ENCODE measurements at places on chromosomes 6 and 20. TPM values are rescaled to one million over a fixed set of nuclear protein-coding genes. Genes with fewer than 3 reads are reported as not detected.
A peak's percentile ranks its signal among the peaks of the same experiment; 100 is the strongest.

DNA sequence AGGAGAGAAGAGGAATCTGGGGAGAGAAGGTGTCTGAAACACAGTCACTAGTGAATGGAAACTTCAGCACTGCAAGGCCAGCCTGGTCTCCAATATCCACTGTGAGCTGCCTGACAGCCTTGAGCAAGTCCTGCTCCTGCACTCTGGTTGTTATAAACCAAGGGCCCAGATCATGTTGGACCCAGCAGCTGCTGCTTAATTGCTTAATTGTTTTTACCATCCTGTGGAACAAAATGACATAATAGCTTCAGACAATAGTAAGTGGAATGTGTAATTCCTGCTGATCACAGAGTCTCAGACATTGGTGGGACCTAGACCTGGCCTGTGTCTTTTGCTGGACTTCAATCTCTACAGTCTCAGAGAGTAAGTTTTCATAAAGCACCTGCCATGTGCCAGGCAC, 833.7 kb downstream of the TFAP2A start:
- no peak for DNase-seq
- no peaks in the 10 kb centered on the region for H3K36me3 ChIP-seq
- H3K27ac ChIP-seq: no peak overlapping the region
- H3K27me3 ChIP-seq: no peaks in the 10 kb centered on the region
- H3K4me1 ChIP-seq: peaks cover 8% of the 10 kb centered on the region

DNA sequence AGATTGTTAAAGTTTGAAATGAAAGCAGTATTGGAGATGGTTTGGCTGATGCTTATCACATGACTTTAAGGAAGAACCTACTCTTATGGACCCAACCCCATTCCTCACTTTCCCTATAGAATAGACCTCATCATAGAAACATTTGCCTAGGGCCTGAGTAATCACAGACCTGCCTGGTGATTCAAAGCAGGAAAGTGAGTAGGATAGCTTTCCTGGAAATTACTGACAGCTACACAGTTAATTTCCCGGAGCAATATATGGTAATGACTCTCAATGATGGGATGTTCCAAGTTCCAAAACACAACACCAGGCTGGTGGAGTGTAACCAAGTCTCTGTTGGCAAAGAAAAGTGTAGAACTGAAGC, 233.8 kb downstream of the SIM1 start:
- H3K4me3 ChIP-seq: no peak overlapping the region
- H3K36me3 ChIP-seq: no peaks in the 10 kb centered on the region
- H3K4me1 ChIP-seq: peaks cover 42% of the 10 kb centered on the region
- no peak for DNase-seq
- H3K27ac ChIP-seq: no peak overlapping the region

DNA sequence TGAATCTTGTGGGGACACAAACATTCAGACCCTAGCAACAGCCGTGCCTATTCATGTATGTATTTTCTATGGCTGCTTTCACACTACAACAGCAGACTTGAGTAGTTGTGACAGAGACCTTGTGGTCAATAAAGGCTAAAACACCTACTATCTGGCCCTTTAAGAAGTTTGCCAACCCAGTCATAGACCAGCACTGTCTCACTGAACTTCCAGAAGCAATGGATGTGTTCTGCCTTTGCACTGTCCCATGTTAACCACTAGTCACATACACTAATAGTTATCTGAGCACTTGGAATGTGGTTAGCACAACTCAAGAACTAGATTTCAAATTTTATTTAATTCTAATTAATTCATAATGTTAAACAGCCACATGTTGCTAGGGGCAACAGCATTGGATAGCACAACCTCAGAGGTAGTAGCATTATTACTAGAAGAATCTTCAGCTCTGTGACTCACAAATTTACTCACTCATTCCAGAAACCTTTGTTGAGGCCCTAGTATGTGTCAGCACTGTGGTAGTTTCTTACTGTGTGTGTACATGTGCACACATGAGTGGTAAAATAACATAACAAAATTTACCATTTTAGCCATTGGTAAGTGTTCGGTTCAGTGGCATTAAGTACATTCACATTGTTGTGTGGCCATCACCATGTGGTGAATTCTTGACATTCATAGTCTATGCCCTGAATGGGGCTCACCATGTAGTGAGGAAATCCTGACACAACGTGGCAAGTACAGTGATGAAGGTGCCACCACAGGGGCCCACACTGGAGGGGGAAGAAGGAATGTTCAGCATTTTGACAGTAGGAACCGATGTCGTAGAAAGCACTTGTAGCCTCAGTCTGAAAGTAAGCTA, 107.3 kb downstream of the CEP57L1 start:
- DNase-seq: no peak
- H3K27ac ChIP-seq: no peak overlapping the region
- H3K4me3 ChIP-seq: no peak overlapping the region
- no peaks in the 10 kb centered on the region for H3K4me1 ChIP-seq
- no peaks in the 10 kb centered on the region for H3K36me3 ChIP-seq

XKR7 gene
- total RNA-seq: 4.5 TPM

- no peak overlapping the region for H3K4me3 ChIP-seq
- H3K36me3 ChIP-seq: peaks cover 9% of the 10 kb centered on the region
- H3K27me3 ChIP-seq: no peaks in the 10 kb centered on the region
- H3K27ac ChIP-seq: no peak overlapping the region
Measured at GRCh38 chr6:4485735-4486134, 290.5 kb upstream of the CDYL start.

DNA sequence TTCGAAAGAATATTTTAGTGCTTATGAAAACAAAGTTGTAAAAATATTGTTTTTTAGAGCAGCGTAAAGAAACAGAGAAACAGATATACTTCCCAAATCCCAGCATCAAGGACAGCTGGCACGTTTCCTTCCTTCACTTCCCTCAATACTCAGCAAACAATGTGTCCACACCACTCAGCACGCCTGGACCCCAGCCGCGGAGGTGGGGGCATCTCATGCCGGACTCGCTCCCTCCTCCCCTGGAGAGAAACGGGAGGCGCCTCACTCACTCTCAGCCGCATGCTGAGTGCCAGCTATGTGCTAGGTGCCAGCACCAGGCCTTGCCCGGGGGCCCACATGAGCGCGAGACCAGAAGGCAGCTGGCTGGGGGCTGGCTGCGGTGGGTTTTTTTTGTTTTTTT, 34.7 kb downstream of the SLC2A4RG start:
- H3K36me3 ChIP-seq: peaks cover 5% of the 10 kb centered on the region
- peak overlapping the region; percentile 92 for H3K27ac ChIP-seq
- no peak for DNase-seq
- no peaks in the 10 kb centered on the region for H3K27me3 ChIP-seq

- DNase-seq: peak; percentile 40
- H3K4me3 ChIP-seq: peak within 1 kb of the TSS; percentile 87
- no peaks in the 10 kb centered on the region for H3K36me3 ChIP-seq
- peaks cover 46% of the 10 kb centered on the region for H3K27me3 ChIP-seq
Measured at GRCh38 chr6:151493804-151494234, at the start of gene CCDC170. Gene CCDC170, plus strand, starts transcription at chr6:151494017. Its CDS starts 112 bp downstream, at chr6:151494129.

DNA sequence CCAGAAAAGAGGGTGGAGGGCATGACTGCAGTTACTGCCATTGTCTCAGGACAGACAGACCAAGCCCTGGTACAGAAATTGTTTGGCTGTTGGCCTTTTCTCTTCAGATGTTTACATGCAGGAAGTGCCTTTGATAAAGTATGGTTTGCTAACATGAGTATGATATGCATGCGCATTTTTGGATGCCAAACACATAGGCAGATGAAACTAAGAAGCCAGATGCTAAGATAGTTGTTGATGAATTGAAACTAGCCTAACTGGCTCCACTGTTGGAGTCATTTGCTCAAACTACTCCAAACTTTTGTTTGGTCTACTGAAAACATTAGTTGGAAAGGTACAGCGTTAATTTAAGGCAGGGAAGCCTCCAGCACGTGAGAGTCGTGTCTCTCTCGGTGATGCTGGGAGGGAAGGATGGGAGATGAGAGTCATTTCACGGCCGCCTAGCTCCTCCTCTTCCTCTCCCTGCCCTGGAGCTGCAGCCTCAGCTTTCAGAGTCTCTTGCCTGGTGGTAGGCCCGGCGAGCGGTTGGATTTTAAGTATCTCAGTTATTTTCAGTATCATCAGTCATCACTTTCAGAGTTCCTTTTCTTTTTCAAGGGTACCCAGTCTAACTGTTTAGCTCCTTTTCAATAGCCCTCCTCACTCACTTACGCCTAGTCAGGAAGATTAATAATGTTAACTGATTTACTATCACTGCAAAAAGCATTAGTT, 29.7 kb downstream of the RREB1 start:
- no peak for DNase-seq
- H3K27me3 ChIP-seq: no peaks in the 10 kb centered on the region
- peak overlapping the region; percentile 41 for H3K4me3 ChIP-seq

GPR63 gene
- total RNA-seq: 6.0 TPM

GRCh38 chr6:30077218-30077617, 1.6 kb upstream of the RNF39 start:
- DNase-seq: no peak
- no peak overlapping the region for H3K27ac ChIP-seq
- no peak overlapping the region for H3K4me3 ChIP-seq
- peaks cover 5% of the 10 kb centered on the region for H3K36me3 ChIP-seq
- H3K27me3 ChIP-seq: peaks cover 84% of the 10 kb centered on the region

GRCh38 chr6:123201869-123202372, 205.9 kb downstream of the CLVS2 start:
- no peak for DNase-seq
- no peak overlapping the region for H3K27ac ChIP-seq
- no peaks in the 10 kb centered on the region for H3K27me3 ChIP-seq
- no peaks in the 10 kb centered on the region for H3K36me3 ChIP-seq
- H3K4me1 ChIP-seq: no peaks in the 10 kb centered on the region
- no peak overlapping the region for H3K4me3 ChIP-seq

HLA-DQB1 gene
- 0.23 TPM for total RNA-seq

GRCh38 chr20:11057624-11058023, 383.8 kb upstream of the JAG1 start:
- H3K36me3 ChIP-seq: no peaks in the 10 kb centered on the region
- peaks cover 19% of the 10 kb centered on the region for H3K4me1 ChIP-seq
- H3K4me3 ChIP-seq: no peak overlapping the region

DNA sequence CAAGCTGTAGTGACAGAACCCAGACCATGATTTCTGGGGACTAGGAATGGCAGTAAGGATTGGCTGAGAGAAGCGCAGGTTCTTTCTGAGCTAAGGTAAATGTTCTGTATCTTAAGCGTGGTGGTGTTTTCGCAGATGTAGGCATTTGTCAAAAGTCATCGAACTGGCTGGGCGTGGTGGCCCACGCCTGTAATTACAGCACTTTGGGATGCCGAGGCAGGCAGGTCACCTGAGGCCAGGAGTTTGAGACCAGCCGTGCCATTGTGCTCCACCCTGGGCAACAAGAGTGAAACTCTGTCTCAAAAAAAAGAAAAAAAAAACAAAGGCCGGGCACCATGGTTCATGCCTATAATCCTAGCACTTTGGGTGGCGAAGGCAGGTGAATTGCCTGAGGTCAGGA, 40.7 kb upstream of the EYA2 start:
- no peaks in the 10 kb centered on the region for H3K27me3 ChIP-seq
- no peak overlapping the region for H3K4me3 ChIP-seq
- no peak overlapping the region for H3K27ac ChIP-seq
- no peak for DNase-seq
- peaks cover 22% of the 10 kb centered on the region for H3K4me1 ChIP-seq
- no peaks in the 10 kb centered on the region for H3K36me3 ChIP-seq

TMEM14C gene
- 88.3 TPM for total RNA-seq
